NB4 (cell line): ENCODE measurements at places on chromosomes 4 and X.

- no peak for DNase-seq
Measured at GRCh38 chrX:66622209-66622608, 16.7 kb downstream of the EDA2R start.

DNA sequence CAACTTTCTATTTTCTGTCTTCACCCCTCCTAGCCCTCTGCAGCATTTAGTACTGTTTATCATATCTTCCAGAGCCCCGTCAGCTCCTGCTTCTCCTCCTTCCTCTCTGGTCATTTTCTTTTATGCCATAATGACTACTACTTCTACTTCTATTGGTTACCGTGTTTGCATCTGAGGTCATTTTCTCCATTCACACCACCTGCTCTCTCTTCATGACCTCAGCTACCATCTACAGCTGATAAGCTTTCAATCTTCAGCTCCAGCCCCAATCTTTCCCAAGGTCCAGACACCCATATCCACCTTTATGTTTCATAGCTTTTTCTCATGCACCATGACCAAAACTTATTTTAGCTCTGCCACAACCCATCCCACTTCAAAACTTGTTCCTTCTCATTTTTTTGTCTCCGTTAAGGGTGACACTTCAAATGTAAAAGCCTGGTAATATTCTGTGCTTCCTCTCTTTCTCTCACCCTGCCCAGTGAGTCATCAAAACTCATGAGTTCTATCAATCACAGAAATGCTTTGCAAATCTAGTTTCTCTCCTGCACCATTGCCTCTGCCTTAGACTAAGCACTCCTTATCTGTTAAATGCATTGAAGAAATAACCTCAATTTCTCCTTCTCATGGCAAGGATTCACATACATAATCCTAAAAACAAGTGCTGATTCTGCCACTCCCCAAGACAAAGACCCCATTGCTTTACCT is 71.3 kb upstream of the IQCM start:
- no peak for DNase-seq

GRCh38 chr4:146146918-146147317 is 28.6 kb upstream of the LSM6 start:
- DNase-seq: no peak

DNA sequence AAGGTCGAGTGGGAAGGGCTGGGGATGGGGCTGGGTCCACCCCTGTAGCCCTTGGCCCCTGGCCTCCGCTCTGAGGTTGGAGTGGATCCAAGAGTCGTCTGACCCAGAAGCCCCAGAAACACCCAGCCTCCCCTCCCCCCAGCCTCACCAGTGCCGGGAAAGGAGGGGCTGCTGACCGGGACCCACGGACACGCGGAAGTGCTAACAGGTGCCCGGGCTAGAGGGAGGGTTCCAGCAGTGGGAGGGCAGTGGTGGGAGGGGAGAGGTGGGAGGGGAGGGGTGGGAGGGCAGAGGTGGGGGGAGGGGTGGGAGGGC is 131.8 kb upstream of the NKX1-1 start:
- DNase-seq: no peak

- no peak for DNase-seq
Measured at GRCh38 chrX:53379747-53380146, 42.7 kb downstream of the SMC1A start.

DNA sequence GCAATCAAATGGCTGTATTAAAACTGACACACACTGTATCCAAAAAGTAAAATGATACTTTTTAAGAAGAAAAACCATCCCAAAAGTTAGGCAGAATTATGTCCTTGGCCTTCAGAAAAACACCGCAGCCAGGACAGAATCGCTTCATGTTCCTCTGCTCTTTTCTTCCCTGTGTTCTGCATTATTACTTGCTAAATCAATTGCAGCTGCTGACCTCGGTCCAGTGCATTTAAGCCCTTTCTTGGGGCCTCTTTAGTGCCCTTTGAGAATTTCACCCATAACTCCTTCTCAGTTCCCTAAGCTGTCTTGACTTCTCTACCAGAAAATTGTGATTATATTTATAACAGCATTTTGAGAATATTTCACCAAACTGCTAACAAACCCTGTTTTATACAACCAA is 696.9 kb downstream of the PCDH7 start:
- DNase-seq: no peak
